A172 (cell line): ENCODE measurements at places on chromosomes 2 and 18. TPM values are rescaled to one million over a fixed set of nuclear protein-coding genes. Genes with fewer than 3 reads are reported as not detected.

Gene NEMP2
- 7.4 and 19.8 TPM in 2 replicates for total RNA-seq

Gene TEKT4
- not detected in 2 replicates for total RNA-seq

Gene ZBTB14
- 18.2 and 20.9 TPM in 2 replicates for total RNA-seq

Gene RGPD4
- not detected in 2 replicates for total RNA-seq

- no peak for DNase-seq
Observed at GRCh38 chr2:20193185-20193584, 31.7 kb downstream of the SDC1 start.

Gene ASPRV1
- 0.10 TPM in 1 of 2 replicates, not detected in the other for total RNA-seq
